ENCODE measurements at places on chromosomes 5 and 9.

GRCh38 chr9:129908906-129909305 lies 73.6 kb downstream of the USP20 start:
- no peak for DNase-seq

DNA sequence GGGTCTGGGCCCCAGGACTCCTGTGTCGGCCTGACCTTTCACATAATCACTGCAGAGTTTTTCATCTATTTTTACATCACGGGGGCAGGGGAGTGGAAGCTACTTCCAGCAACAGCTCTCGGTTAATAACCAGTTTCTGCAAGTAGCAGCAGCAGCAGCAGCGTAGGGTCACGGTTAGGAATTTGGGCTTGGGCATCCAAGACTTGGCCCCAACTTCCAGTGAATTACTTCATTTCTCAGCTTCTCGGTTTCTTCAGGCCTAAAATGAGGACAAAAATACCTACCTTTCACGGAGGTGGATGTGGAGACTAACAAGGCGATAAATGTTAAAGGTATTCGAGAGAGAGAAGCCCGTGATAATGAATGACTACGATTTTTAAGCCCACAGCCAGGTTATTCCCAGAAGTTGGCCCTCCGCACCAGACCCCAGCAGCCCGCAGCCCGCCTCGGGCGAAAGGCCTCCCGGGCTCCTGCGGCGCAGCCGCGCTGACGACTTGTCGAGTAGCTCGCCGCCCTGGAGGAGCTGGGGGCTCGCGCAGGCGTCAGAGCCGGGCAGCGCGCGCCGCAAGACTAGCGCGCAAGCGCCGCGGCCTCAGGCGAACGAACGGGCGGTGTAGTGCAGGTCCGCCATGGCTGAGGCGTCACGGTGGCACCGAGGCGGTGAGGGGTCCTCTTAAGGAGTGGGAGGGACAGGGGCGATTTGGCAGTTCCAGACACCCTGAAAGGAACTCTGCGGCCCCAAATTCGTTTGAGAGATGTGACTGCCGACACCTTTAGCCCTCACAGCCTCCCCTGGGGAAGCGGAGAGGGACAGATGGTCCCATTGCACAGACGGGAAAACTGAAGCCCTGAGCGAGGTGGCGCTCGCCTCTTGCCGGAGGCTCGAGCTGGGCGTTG lies at the start of gene PKD2L2:
Gene PKD2L2, plus strand, starts transcription at position 595 of the 897 bp plus-strand sequence. Its CDS starts 35 bp downstream, at position 630.
- DNase-seq = no peak

DNA sequence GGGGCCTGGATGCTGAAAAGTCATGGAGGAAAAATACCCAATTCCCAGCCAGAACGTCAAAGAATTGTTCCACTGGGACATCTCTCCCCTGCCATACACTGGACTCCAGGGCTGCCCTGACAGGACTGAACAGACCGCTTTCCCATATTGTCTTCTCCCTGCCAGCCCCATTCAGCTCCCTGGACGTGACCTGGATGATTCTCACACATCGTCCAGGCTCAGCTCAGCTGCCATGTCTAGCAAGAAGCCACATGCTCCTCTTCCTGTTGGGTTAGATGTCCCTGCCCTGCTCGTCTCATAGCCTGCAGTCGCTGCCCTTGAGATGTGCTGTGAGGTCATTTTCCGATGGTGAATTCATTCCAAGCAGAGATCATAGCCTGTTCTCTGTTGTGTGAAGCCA lies 37.4 kb downstream of the FOXI1 start:
- no peak for DNase-seq

DNA sequence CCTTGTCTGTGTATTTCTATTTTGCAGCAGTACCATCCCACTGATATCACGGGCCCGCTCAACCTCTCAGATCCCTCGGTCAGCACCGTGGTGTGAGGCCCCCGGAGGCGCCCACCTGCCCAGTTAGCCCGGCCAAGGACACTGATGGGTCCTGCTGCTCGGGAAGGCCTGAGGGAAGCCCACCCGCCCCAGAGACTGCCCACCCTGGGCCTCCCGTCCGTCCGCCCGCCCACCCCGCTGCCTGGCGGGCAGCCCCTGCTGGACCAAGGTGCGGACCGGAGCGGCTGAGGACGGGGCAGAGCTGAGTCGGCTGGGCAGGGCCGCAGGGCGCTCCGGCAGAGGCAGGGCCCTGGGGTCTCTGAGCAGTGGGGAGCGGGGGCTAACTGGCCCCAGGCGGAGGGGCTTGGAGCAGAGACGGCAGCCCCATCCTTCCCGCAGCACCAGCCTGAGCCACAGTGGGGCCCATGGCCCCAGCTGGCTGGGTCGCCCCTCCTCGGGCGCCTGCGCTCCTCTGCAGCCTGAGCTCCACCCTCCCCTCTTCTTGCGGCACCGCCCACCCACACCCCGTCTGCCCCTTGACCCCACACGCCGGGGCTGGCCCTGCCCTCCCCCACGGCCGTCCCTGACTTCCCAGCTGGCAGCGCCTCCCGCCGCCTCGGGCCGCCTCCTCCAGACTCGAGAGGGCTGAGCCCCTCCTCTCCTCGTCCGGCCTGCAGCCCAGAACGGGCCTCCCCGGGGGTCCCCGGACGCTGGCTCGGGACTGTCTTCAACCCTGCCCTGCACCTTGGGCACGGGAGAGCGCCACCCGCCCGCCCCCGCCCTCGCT lies 1.9 kb downstream of the LRRC26 start:
- DNase-seq = no peak

- no peak for DNase-seq
Measured at GRCh38 chr5:27947088-27947487, 908.7 kb upstream of the CDH9 start.

All from HCEC 1CT (cell line).